ENCODE measurements at places on chromosomes 12 and 14.

DNA sequence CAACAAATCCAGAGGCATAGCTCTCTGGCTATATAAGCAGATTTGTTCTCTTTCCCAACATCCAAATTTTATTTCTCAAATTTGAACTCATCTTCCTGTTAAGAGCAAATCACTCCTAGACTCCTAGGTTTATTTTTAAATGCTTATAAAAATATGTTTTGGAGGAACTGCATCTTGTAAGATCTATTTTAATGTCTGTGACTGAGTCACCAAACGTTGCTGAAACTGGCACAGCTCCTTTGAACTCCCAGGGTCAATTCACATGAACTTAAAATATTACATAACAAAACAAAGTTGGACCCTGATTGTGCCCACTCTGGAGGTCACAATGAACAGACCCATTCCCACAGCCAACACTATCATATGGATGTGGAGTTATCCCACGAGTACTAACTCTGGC, 23.9 kb downstream of the ANAPC7 start:
- DNase-seq: no peak

GRCh38 chr12:52515319-52515646, 4.9 kb downstream of the KRT5 start:
- no peak for DNase-seq

DNA sequence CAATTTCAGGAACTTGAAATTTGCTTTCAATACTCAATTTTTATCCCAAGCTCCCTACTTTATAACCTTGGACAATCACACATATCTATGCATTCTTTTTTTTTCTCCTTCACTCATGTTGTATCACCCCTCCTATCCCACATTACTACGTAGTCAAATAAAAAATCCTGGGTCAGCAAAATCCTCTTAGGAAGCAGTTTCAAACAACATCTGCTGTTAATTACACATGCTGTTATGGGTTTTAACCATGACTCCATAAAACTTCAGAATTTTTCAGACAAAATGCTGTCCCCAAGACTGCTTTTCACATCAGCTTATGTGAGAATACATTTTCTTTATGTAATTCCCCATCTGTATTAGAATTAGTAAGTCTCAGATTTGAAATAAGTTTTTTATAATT, 61.7 kb downstream of the LRFN5 start:
- no peak for DNase-seq

GRCh38 chr14:38257507-38257906, 1.6 kb upstream of the CLEC14A start:
- DNase-seq: no peak

All from SJSA1 (cell line).